Suprapubic skin (tissue), 4 donors: ENCODE measurements at places on chromosomes 5 and 9. TPM values are rescaled to one million over a fixed set of nuclear protein-coding genes. Genes with fewer than 3 reads are reported as not detected.

Gene ADGRD2
- total RNA-seq = not detected

Gene PRPF4
- 17.7 TPM for total RNA-seq

Gene CAPSL
- total RNA-seq = not detected

Gene PCDHGA7
- total RNA-seq = 5.6 TPM
